ENCODE measurements at places on chromosomes 3 and 15.

DNA sequence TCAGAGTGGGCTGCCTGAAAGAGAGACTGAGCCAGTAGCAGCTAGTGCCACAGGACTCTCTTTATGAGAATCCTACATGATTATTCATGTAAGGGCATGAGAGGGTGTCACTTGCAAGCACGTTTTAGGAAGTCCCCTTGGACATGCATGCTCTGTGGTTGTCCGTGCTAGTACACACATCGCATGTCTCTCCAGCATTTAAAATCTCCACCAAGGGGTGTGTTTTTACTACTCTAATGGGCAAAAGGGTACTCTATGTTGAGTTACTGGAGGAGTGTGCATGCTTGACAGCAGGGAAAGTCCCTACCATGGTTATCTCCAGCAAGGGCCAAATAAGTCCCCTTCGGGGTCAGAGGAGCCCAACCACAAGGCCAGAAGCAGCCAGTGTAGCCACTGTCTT, 70.7 kb downstream of the DCLK3 start:
- DNase-seq: no peak

GRCh38 chr3:21216598-21216997, 534.4 kb downstream of the ZNF385D start:
- no peak for DNase-seq

GRCh38 chr15:49380912-49381311, 42.1 kb upstream of the FGF7 start:
- no peak for DNase-seq

- DNase-seq: no peak
These were observed 3.4 kb upstream of the UNC13C start for GRCh38 chr15:53974813-53975212.

- no peak for DNase-seq
These were observed 82.7 kb upstream of the TCF12 start for GRCh38 chr15:56835718-56836171.

GRCh38 chr15:89114990-89115389, 26.7 kb downstream of the ABHD2 start:
- DNase-seq: no peak

DNA sequence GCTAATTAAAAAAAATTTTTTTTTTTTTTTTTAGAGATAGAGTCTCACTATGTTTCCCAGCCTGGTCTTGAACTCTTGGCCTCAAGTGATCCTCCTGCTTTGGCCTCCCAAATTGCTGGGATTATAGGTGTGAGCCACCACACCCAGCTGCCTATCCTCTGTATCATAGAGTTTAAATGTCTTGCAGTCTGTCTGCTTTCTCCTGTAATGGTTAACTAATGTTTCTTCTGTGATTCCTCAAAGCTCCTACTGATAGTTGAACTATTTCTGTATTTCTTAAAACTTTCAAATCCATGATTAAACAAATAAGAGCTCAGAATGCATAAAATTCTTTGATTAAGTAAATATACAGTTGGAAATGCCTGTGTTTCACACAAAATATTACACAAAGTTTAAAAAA, 115.4 kb upstream of the TPM1 start:
- no peak for DNase-seq

GRCh38 chr15:38859574-38859973, 295.0 kb upstream of the RASGRP1 start:
- DNase-seq: no peak

DNA sequence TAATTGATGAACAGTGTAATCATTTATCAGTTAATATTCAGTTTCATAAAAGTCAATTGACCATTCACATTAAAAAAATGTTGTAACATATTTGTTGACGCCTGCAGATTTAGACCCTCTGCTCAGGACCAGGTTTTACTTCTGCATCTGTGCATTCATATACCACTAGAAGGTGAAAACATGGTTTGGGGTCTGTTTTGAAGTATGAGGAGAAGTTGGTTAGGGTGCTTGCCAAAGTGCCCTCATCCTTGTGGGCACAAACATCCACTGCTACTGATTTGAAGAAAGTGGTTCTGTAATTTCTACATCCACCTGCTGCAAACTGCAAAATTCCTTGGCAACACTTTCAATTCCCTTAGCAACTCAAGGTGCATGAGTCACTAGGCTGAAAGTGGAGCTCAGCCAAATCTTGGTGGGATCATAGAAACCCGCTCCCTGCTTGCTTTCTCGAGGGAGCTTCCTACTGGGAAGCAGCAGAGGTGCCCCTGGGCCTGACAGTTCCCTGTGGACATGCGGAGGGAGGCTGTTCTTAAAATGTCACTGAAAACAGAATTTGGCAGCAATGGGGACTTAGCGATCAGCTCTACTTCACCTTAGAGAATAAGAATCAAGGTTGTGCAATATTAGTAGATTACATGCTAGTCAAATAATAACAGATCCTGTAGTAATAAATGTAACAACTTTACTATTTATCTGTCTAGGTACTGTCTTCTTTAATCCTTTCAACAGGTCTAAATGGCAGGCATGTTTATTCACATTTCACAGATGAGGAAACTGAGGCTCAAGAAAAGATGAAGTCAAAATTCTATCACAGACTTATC, 301.0 kb upstream of the TBL1XR1 start:
- DNase-seq: no peak

GRCh38 chr3:53242642-53243041, 13.2 kb downstream of the TKT start:
- DNase-seq: no peak

DNA sequence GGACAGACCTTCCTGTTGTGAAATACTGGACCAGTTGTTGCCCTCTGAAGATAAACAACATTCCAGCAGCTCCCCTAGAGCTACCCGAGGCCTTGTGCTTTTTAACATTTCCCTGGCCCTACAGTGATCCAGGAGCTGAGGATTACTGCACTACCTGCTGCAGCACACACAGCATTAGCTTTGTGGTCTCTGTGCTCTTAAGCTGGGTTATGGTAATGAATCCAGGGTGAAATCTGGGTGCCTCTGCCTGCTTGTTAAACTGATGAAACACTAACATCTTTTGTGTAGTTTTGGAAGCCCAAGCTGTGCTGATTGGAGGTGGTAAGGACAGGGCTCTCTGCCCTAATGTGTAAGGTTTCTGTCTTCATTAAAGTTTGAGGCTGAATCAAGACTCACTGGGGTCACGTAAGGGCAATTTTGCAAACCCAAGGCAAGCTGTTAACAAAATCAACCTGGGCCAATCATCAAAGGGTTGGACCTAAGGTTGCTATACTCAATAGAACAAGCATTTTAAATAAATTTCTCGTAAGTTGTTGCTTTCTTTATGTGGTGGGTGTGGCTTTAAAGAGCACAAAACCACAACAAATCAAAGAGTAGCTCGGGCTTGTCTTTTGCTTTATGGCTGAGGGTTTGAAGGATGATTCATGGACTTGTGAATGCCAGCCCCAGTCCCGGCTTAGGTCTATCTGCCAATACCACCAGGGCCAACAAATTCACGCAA, 183.9 kb downstream of the TPRG1 start:
- DNase-seq: peak; percentile 34

DNA sequence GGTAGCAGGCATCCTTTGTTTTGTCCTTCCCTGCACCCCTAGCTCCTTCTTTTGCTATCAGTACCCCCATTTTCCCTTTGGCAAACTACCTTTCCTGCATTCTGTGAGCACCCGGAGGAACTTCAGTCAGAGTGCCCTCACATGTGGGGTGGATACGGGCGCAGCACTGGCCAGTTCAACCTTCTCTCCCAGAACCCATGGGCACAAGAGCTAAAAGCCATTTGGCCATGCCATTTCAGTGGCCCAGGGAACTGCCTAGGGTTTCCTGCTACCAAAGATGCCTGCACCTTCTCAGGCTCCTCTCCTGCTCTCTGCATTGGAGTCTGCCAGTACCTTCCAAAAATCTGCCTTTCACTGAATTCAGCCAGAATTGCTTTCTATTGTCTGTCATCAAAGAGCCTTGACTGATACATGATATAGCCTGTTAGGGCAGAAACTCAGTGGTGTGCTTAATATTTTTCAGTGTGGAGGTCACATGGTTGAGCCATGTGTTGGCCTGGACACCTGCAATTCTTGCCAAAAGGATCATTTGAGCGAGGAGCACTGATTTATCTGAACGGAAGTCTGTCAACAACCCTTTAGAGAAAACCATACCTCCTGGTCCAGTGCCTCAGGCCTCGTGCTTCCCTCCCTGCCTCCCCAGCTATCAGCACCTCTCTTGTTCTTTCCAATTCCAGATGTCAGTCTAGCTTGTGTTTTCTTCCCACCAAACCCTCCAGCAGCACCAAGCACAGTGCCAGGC, 27.0 kb upstream of the HHATL start:
- no peak for DNase-seq

DNA sequence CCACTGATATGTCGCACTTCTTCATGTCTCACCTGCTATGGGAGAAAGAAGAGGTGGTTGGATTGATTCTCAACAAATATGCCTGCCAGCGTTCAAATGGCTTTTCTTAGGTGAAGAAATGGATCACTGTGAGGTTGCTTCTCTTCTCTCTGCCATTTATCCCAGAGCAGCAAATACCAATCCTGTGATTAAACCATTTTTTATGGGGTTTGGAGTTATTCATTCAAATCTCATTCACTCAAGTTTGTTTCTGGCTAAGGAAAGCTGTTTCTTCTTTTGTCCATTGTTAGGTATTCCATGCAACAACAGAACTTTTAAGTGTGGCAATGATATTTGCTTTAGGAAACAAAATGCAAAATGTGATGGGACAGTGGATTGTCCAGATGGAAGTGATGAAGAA, 12.2 kb upstream of the C3orf52 start:
- DNase-seq: no peak

DNA sequence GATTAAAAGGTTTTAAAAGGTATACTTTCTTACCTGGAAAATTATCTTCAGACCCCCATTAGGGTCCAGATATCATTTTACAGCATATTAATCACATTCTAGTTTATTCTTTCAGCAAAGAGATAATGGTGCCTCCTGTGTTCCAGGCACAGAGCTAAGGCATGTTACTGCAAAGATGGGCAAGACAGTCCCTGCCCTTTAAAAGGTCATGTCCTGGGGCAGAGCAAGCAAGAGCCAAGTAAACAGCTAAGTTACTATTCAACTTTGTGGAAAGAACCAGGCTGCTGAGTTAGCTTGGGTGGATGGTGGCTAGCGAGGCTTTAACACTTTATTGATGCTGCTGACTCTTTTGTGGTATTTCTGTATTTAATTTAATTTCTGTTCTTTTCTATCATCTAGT, 75.0 kb downstream of the LRRC28 start:
- DNase-seq: no peak

- no peak for DNase-seq
These were observed 17.8 kb downstream of the PRICKLE2 start for GRCh38 chr3:64207289-64208080.

- no peak for DNase-seq
These were observed 33.3 kb upstream of the TBC1D23 start for GRCh38 chr3:100227511-100227921.

DNA sequence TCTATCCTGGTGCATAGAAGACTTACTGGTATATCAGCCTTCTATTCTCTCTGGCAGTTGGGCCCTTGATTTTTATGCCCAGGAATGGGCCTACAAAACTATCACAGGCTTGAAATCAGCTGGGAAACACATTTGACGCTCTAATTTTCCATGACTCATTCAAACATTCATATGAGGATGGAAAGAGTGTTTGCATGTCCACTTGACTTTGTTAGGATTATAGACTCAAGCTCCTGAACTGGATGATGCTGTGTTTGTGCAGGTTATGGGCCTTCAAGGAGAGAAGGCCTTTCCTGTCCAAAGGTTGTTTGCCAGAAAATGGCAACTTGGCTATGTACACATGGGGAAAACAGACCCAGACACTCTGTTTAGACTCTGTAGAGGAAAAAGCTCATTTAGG, 219.9 kb downstream of the GAP43 start:
- DNase-seq: peak; percentile 26

- no peak for DNase-seq
These were observed 285.2 kb upstream of the TLE3 start for GRCh38 chr15:70382762-70383458.

- no peak for DNase-seq
These were observed 93.6 kb downstream of the SCN11A start for GRCh38 chr3:38958026-38958720.

DNA sequence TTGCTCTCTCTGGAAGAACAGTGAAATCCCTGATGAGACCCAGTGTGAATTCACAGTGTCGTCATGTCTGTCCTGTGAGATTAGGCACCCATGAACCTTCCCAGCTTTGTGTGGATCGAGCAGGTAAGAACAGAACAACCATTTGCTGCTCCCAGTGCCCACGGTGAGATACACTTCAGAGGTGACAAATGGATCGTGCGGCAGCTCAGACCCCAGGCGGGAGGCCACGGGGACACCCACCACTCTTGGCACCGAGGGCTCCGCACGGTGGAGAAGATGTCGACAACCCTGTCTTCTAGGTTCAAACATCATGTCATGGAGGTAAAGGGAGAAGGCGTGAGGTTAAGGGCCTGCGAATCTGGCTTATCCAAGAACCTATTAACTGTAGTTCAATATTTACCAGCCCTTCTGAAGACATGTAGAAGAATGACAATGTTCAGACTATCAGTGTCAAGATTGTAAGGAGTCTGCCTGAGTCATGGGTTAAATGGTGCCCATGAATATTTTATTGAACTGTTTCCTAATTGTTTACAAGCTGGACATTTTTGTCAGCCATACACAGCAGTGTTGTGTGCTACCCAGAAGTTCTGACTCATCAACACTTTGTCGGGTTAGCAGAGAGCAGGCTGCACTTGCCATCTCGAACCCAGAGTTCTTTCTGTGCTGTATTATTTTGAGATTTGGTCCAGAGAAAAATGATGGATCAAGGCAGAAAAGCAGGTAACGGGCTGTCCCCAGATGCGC, 15.5 kb upstream of the PCSK6 start:
- no peak for DNase-seq

DNA sequence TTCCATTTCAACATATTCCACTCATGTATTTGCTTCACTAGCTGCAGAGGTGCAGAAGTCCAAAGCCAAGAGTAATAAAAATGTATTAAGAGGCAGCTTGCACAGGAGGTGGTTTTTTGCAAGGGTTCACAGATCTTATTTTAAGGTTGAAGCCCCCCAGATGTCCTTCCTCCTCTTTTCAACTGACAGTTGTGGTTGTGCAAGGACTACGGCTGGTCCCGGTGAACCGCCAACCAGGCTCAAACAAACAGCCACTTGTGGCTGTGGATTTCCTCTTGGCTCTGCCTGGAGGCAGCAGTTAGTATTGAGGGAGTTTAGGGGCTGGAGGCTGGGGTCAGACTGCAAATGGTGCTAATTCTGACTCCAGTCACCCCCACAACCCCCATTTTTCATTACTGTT, 240.7 kb upstream of the TBC1D5 start:
- DNase-seq: no peak

DNA sequence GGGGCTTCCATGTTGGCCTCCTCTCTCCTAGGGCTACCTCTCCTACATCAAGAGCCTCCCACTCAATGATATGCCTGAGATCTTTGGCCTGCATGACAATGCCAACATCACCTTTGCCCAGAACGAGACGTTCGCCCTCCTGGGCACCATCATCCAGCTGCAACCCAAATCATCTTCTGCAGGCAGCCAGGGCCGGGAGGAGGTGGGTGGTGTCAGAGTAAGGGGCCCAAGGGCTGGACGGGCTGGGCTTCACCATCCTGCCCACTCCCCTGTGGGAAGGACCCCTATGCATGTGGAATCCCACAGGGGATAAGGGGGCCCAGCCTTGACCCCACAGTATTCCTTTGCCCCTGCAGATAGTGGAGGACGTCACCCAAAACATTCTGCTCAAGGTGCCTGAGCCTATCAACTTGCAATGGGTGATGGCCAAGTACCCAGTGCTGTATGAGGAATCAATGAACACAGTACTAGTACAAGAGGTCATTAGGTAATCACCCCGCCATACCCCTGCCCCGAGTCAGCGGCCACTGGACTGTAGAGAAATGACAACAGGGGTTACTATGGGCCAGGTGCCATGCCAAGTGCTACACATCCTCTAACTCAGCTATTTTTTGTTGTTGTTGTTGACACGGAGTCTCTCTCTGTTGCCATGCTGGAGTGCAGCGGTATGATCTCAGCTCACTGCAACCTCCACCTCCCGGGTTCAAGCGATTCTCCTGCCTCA, 47.1 kb downstream of the SEMA3G start:
- no peak for DNase-seq
